Bone marrow (tissue), 2 donors: ENCODE measurements at places on chromosomes 5 and 9.

- DNase-seq: no peak
Measured at GRCh38 chr5:172533399-172534228, 79.3 kb upstream of the SH3PXD2B start.

DNA sequence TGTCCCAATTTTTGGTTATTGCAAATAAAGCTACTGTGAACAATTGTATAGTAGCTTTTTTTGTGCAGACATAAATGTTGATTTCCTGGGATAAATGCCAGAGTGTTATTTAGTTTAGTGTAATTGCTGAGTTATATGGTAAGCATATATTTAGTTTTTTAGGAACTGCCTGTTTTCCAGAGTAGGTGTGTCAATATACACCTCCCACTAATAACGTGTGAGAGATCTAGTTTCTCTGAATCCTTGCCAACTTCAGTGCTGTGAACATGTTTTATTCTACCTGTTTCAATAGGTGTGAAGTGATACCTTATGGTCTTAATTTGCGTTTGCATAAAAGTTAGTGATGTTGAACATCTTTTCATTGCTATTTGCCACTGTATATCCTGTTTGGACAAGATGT, 9.1 kb upstream of the OR2S2 start:
- DNase-seq: no peak

DNA sequence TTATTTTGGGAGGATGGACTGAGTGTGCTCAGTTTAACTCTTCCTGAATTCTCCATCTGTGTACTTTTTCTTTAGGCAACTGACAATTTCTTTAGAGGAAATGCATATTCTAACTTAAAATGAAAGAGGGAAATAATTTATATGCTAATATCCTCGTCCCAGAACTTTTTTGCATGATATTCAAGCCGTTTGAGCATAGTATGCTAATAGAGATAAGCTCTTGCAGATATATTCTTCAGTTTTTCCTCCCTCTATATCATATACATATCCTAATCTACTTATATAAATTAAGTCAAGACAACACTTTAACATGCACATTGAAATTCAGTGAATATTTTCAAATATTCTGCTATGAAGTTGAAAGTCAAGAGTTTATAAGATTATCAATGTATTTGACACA, 84.7 kb downstream of the YTHDC2 start:
- DNase-seq: no peak

DNA sequence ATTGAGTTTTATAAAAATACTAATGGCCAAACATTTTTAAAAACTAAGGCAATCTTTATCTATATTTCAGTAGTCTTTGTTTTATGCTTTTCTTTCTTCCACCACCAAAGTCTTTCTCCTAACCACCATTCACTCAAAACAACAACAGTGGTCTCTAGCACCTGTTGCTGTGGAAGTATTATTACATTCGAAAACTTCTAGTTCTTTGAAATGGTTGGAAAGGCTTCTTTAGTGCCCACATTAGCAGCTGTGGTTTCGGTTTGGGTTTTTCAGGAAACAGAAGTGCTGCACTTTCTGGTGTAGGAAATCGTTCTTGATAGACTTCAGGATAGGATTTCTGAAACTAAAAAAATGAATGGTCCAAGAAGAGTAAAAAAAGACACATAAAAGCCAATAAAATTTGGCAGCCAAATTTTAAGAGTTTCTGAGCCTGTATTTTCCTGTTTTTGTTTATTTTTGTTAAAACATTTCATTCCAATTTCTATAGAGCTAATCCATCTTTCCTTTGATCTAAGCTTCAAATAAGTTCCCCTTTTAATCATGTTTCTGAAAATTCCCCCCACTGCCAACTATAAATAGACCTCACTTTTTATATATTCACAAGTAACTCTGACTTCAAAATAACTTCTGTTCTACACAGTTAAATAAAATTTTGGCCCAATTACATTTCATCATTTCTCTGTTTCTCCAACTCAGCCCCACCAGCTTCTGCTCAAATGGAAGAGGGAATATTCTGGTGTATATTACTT, 102.2 kb downstream of the DEPDC1B start:
- DNase-seq: no peak

DNA sequence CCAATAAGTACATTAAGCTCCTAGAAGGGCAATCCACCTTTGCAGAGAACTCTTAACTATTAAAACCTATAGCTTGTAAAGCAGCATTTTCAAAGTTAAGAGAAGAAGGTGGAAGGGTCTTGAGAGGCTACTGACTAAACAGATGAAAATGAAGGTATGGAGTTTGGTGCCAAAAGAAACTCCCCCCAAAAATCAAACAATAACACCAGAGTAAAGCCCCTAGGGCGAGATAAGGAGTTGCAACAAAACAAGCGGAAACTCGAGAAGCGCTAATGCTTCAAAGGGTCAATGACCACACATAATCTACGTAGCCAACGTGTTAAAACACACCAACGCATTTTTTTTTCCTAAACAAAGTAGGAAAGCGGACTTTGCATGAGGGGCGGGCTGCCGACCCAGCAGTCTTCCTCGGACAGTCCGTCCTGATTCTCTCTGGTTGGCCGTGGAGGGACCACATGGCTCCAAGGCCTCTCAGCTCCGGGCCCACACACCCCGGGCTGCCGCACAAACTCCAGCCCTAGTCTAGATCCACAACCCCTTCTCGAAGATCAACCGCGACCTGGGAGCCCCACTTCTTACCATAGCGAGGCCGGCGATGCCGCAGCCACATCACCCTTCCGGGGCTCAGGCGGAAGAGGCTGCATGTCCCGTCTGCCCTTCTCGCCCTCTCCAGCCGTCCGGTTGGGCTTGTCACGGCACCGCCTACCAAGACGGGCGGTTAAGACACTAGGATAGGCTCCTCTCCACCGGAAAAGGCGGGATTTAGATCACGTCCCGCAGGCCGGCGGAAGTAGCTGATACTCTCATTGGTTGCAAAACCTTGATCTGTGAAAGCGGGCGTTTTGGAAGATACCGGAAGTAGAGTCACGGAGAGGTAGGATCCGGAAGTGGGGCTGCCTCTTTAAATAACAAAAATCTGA, at the start of the genes TMEM167A and XRCC4:
TMEM167A (minus strand) TSS at position 653 of the 920 bp plus-strand sequence; CDS start at position 582, 71 bp downstream.
XRCC4 (plus strand) TSS at position 806 of the 920 bp plus-strand sequence. CDS start 27,373 bp downstream, outside the sequence.
- DNase-seq: peak; percentile 97

DNA sequence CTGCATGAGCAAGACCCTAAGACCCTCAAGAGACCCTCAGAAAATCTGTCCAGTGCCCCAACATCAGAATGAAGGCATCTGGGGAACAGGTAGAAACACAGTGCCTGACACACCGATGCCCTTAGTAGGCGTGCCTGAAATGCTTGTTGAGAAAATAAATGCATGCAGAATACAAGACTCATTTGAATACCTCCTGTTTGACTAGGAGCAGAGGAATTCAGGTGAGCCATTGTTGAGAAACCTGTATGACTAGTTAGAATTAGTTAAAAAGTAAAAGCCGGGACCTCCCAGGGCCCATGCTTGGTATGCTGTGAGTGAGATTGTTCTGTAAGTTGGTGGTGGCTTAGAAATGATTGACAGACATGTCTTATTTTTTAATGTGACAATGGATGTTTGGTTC, 55.0 kb downstream of the WWC1 start:
- DNase-seq: no peak

- no peak for DNase-seq
Measured at GRCh38 chr5:80978772-80979317, 18.7 kb downstream of the RASGRF2 start.

DNA sequence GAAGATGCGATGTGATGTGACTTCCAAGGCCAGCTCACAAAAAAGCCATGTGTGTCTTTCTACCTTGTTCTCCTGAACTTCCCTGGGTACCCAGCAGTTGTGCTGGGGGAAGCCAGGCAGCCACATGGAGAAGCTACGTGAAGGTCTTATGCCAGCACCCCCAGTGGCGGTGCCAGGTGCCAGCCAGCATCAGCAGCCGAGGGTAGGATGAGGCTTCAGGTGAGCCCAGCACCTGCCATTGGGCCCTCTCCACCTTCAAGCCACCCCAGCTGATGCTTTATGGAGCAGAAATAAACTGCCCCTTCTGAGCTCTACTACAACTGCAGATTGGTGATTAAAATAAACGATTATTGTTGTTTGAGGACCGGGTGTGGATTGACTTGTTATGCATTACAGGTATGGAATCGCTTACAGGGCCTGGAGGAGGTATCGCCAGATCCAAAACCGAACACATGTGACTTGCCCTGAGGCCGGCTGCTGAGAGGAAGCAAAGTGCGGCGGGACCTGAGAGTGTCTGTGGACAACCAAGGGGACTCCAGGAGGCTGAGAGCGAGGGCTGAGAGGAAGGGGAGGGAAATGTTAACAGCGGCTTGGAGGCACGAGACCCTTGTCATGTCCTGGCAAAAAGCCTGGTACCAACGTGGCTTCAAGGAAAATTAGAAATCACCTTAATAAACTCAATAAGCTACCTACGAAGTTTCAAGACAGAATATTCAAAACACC, 36.0 kb upstream of the OLFM1 start:
- no peak for DNase-seq

- no peak for DNase-seq
Measured at GRCh38 chr5:41524174-41524573, 13.8 kb upstream of the PLCXD3 start.

- no peak for DNase-seq
Measured at GRCh38 chr5:77635067-77635916, 3.2 kb downstream of the OTP start.

- DNase-seq: no peak
Measured at GRCh38 chr9:935348-935965, 41.0 kb upstream of the DMRT3 start.

DNA sequence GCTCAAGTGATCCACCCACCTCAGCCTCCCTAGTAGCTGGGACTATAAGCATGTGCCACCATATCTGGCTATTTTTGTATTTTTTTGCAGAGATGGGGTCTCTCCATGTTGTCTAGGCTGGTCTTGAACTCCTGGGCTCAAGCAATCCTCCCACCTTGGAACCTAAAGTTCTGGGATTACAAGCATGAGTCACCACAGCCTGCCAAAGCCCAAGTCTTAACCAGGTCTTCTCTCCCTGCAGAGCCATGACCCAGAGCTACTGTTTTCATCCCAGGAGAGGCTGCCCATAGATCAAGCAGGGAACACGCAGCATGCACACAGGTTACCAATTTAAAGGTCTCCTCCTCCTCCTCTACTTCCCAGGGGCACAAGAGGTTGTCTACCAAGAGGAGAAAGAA, 29.7 kb downstream of the PCDHGC5 start:
- no peak for DNase-seq

DNA sequence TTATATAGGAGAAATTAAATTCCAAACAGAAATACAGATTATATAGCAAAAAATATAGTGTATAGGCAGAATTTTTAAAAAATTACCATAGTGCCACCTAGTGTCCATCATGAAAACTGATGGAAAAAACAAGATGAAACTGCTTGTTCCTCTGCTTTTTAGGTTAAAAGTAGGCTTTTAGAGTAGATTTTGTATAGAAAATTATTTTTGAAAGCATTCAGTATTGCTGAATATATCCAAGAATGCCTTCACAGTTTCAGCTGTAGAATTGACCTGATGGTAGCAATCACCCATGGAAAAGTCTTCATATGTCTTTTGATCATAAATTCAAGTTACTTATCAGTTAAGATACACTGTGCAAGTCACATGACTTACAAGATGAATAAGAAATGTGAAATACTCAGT, 19.7 kb downstream of the RIOK2 start:
- no peak for DNase-seq

- DNase-seq: no peak
Measured at GRCh38 chr5:143574236-143574635, 170.8 kb upstream of the NR3C1 start.

GRCh38 chr5:133460172-133460758, 152.1 kb downstream of the FSTL4 start:
- DNase-seq: no peak

GRCh38 chr5:65137631-65138030, 344.1 kb downstream of the ADAMTS6 start:
- DNase-seq: no peak

DNA sequence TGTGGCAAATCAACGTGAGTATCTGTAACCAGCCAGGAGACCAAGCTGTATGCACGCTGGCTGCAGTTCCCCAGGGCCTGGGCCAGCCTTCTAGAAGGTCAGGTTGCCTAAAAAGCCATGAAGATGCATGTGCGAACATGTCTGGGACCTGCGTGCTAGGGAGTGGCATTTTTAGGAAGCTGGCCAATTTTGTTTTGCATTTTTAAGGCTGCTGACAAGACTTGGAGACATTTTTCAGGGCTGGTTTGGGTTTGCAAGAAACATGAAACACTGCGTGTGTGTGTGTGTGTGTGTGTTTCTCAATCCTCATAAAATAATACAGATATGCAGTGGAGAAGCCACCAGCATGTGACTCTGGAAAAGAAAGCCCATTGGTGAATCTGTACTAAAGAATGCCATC, 5.1 kb downstream of the TGFBI start:
- DNase-seq: no peak

- DNase-seq: no peak
Measured at GRCh38 chr5:34587355-34588241, 68.5 kb upstream of the RAI14 start.

DNA sequence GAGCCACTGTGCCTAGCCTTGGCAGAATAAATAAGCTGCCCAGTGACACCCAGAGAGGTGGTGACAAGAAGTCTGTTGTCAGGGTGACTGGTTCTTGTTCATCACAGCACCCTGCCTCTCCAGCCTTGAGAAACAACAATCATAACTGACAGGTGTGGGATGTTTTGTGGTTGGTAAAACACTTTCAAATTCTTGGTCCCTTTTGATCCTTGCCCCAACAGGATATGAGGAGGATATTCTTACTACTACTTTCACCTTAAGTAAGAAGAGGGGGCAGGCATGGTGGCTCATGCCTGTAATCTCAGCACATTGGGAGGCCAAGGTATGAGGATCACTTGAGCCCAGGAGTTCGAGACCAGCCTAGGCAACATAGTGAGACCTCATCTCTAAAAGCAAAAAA, 14.2 kb upstream of the FRRS1L start:
- DNase-seq: no peak

GRCh38 chr9:106420511-106420944, 442.4 kb upstream of the ZNF462 start:
- no peak for DNase-seq

GRCh38 chr5:73218552-73219171, 45.7 kb downstream of the TMEM174 start:
- DNase-seq: no peak

DNA sequence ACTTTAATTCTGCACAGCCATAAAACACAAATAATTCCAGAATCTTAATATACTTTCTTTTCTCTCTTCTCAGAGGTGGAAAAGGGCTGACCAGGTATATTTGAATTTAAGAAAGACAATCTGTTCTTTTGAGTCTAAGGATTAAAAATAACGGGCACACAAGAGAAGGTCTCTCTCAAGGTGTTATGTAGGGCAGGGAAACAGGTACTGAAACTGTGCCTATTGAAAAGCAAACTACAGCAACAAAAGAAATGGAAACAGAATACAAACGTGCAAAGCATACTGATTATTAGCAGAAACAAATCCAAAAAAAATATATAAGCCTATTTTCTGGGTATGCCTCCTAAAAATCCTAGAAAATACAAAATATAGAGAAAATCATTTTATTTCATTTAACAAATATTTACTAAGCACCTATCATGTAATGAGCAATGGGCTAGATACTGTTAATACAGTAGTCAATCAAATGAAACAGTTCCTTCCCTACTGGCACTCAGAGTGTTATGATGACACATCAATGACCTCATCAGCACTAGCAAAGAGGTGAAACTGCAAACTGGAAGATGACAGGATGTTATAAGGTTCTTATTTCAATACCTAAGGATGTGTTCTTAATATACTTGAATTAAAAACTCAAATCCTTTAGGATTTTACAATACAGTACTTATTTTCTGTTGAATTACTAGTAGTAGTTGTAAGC, 87.7 kb downstream of the AUH start:
- no peak for DNase-seq
